Activated CD4-positive, CD25-positive, alpha-beta regulatory T cell treated with anti-CD3 and anti-CD28 coated beads, Interleukin-2, amount 50 U/mL, for 72 hours (primary cell): ENCODE measurements at places on chromosomes 11 and 22.

DNA sequence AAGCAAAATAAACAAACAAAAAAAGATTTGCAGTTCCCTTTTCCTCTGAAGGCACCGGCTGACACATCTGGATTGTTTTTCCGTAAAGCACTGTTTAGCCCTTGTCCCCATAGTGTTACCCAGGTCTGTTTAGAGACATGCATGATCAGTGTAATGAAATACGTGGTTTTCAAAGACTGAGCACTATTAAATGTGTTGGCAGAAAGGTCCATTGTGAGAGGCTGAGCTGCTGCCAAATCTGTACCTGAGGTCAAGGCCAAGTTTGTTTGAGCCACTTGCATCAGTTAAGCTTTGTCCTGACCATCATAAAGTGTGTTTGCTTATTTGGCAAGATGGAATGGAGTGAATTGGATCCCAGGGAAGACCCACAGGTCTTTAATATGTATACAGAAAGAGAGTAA lies 26.3 kb downstream of the CTR9 start:
- DNase-seq = no peak

DNA sequence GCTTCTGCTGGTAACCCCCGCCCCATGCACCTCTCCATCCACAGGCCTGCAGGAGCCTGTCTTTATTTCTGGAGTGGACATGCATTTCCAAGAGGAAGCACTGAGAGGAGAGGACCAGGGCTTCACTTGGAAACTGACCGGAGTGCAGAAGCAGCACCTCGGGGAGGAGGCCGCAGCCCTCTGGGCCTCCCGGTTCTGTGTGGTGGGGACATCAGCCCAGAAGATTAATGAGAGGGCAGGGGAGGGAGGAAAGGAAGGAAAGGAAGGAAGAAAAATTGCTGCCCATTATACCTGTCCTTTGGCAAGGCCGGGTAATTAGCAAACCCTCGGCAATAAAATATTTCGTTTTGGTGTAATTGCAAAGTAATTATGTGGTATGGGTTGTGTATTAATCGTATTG lies 97.0 kb downstream of the TP53I11 start:
- no peak for DNase-seq

- no peak for DNase-seq
Observed at GRCh38 chr11:110121204-110121603, 28.0 kb downstream of the ZC3H12C start.

GRCh38 chr22:40330615-40331014 lies 15.7 kb upstream of the ADSL start:
- DNase-seq = no peak

DNA sequence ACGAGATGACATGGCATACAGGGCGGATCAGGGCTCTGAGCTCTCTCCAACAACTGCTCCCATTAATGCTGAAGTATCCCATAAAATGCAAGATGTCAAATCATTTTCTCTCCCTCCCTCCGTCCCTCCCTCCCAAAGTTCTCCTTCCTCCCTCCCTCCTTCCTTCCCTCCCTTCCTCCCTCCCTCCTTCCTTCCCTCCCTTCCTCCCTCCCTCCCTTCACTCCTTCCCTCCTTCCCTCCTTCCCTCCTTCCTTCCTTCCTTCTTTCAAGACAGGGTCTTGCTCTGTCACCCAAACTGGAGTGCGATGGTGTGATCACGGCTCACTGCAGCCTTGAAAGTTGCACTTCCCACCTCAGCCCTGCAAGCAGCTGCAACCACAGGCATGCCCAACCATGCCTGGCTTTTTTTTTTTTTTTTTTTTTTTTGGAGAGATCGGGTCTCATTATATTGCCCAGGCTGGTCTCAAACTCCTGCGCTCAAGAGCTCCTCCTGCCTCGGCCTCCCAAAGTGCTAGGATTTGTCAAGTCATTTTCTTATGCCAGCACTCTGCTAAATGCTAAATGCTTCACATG lies 38.2 kb downstream of the TXN2 start:
- DNase-seq = no peak

DNA sequence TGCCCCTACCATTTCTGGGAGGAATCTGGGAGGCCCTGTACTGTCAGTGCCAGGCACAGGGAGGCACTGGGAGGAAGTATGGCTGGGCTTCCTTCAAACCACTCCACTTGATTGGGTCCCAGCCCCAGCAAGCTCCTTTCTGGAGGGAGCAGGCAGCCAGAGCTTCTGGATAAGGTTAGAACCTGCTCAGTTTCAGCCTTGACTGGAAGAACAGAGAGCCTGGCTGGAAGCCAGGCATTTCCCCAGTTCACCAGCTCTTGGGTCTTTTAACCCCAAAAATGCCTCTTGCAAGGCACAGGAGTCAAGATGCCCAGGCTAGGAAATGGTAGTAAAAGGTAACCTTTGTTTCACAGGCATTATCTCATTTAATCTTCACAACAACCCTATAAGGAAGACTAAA lies 9.0 kb upstream of the KCTD14 start:
- no peak for DNase-seq

DNA sequence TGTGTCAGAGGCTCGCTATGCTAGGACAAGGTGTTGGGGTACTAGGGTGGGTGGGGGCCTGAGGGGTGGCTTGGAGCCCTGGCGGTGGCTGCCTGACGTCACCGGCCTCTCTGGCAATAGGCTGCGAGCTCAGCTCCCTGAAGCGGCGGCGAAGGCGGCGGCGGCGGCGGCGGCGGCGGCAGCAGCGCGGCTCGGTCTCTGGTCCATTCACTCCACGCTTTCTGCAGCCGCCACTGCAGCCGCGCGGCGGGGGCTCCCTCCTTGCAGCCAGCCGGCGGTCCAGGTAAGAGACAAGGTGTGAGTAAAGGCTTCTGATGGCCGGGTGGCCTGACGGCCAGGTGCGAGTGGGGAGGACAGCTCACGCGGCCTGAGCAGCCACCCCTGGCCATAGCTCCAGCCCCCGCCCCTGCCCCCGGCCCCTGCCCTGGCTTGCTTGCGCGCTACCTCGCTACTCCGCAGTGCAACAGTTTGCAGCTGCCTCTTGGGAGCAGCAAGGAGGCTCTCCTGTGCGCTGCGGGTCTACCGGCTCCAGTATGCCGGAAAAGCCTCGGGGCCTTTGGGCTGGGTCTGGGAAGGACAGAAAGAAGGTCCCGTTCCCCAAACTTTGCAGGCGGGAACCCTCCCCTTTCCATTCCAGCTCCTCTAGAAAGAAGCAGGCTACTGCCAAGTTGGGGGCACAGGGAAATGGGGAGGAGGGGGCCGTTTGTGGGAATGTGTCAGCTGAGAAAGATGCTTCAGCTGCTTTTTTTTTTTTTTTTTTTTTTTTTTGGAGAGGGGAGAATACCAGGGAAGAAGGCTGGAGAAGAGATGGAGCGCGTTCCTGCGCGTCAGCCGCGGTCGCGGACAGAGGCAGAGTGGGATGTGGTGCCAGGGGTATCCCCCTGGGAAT lies at the start of gene C11orf87:
C11orf87 (plus strand) TSS at position 210 of the 889 bp plus-strand sequence. CDS start 1,444 bp downstream, outside the sequence.
- DNase-seq = no peak

- DNase-seq = no peak
Observed at GRCh38 chr11:30344085-30344484, 21.2 kb downstream of the ARL14EP start.
